ENCODE measurements at places on chromosomes 3 and 15. TPM values are rescaled to one million over a fixed set of nuclear protein-coding genes. Genes with fewer than 3 reads are reported as not detected.

The FOXL2 gene
- total RNA-seq: not detected

The PLXNA1 gene
- total RNA-seq: 14.4 TPM

The CYP19A1 gene
- total RNA-seq: not detected

The FMN1 gene
- total RNA-seq: 0.24 TPM

The TGM4 gene
- not detected for total RNA-seq

The MUC20 gene
- 0.95 TPM for total RNA-seq

The SST gene
- not detected for total RNA-seq

The CADPS gene
- not detected for total RNA-seq

The GOLGA6A gene
- total RNA-seq: 0.07 TPM

The MUSTN1 gene
- 0.79 TPM for total RNA-seq

The C3orf22 gene
- total RNA-seq: not detected

The TEX55 gene
- not detected for total RNA-seq

GRCh38 chr15:23467110-23467600 is 20.1 kb upstream of the GOLGA6L2 start:
- no peak for DNase-seq

DNA sequence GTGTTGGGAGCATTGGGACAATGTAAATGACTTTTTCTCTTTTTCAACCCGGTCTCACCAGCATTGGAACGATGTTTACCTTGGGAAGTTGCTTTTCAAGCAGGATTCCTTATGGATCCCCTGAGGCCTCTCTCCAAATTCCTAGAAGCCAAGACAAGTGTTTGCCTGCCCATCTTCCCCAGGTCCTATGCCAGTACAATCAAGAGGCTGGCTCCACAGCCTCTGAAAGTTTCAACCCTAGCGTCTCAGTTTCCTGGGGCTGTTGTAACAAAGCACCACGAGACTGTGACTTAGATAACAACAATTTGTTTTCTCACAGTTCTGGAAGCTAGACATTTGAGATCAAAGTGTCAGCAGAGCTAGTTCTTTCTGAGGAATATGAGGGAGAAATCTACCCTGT is 347.2 kb upstream of the UMPS start:
- DNase-seq: no peak

GRCh38 chr3:183193762-183194689 is 31.5 kb upstream of the LAMP3 start:
- DNase-seq: no peak

DNA sequence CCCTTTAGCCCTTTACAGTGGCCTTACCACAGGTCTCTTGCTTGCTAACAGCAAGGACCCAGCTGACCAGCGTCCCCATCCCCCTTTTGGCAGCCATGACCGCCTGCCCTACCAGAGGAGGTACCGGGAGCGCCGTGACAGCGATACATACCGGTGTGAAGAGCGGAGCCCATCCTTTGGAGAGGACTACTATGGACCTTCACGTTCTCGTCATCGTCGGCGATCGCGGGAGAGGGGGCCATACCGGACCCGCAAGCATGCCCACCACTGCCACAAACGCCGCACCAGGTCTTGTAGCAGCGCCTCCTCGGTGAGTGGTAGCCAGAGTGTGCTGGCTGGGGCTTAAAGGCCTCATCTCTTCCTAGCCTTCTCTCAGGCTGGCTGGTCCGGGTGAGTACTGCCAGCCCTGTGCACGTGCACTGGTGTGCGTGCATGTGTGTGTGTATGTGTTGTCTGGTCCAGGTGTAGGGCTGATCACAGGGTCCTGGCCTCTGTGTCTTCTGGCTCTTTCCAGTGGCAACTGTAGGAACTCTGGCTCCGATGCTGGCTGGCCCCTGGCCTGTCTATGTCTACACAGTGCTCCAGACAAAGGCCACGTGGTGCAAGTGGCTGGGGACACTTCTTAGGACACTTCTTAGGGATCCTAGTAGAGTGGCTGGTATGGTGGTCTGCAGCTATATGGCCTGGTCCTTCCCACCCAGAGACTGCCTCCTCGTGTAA is 4.4 kb downstream of the CLK3 start:
- no peak for DNase-seq

GRCh38 chr3:97712919-97713318 is 51.6 kb upstream of the ARL6 start:
- DNase-seq: no peak

- no peak for DNase-seq
These were observed 748 bp downstream of the MRPS25 start for GRCh38 chr3:15064299-15064834.

DNA sequence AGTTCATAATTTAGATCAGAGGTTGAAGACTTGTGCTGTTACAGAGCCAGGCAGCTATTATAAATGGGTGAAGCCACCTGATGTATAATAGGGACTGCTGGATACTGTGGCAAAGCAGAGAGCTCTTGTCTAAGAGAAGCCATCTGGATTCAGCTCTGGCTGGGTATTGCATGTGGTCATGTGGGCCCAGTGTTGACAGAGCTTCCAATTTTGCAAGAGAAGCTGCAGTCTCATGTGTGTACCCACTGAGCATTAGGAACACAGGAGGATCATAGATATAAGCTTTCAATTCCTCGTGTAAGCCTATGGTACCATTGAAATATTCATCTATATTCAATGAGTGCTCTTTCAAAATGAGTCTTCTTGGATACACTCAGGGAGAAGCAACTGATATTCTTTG is 303.9 kb upstream of the SLCO3A1 start:
- DNase-seq: no peak

GRCh38 chr3:162117961-162118360 is 621.4 kb downstream of the OTOL1 start:
- no peak for DNase-seq

DNA sequence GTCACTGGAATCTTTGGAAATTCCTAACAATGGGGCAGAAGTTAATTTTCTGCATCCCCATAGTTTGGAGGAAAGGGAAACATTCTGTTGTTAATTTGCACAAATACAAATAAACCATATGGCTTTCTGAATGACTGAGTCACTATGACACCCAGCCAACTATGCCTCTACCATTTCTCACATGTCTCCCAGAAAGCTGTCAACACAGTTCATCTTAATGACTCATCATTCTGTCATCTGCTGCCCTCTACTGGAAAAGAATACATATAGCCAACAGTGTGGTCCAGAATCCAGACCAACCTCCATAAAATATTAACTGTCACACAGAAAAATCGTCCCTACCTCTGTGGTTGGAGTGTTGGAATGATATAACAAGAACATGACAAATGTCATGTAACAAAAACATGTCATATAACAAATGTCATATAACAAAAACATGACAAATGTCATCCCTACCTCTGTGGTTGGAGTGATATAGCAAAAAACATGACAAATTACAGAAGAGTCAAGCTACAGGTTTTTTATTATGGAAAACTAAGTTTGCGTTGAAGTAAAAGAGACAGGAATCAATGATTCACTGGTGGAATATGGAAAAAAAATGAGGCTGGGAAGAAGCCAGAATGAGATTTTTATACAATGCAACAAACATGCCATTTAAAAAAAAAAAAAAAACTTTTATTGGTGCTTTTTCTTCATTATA is 47.7 kb upstream of the GYG1 start:
- DNase-seq: no peak

DNA sequence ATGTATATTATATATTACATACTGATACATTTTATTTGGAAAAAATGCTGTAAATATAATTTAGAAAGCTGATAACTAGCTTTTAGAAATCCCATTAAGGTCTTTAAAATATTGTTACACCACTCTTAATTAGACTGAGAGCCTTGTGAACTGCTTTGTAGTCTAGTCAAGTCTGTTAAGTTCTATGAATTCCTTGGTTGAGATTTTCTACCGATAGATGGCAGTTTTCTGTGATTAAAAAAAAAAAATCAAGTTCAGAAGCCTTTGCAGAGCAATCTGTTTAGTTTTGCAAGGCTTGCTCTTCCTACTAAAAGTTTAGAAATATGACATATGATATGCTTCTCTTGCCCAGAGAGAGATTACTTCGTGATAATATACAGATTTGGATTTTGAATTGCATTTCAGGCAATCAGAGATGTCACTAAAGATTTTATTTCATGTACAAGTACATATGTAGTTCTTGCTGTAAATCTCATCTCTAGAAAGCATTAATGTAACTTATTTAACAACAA is 60.4 kb upstream of the SLITRK3 start:
- no peak for DNase-seq

GRCh38 chr3:24601066-24601939 is 106.7 kb upstream of the THRB start:
- no peak for DNase-seq

DNA sequence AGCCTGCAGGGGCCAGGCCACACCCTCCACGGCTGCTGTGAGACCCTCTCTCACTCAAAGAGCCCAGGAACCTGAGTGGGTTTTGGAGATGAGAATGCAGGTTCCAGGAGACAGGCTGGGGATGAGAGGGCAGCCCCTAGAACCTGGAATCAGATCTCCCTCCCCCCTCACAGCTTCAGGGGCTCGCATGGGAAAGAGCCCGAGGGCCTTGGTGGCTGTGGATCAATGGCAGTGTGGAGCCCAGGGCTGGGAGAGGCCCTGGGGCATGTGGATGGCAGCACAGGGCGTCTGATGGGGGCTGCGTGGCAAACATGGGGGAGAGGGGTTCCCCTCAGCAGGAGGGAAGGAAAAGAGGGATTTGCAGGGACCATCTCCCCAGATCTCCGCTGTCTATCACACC is 112.8 kb upstream of the RPL32 start:
- no peak for DNase-seq

DNA sequence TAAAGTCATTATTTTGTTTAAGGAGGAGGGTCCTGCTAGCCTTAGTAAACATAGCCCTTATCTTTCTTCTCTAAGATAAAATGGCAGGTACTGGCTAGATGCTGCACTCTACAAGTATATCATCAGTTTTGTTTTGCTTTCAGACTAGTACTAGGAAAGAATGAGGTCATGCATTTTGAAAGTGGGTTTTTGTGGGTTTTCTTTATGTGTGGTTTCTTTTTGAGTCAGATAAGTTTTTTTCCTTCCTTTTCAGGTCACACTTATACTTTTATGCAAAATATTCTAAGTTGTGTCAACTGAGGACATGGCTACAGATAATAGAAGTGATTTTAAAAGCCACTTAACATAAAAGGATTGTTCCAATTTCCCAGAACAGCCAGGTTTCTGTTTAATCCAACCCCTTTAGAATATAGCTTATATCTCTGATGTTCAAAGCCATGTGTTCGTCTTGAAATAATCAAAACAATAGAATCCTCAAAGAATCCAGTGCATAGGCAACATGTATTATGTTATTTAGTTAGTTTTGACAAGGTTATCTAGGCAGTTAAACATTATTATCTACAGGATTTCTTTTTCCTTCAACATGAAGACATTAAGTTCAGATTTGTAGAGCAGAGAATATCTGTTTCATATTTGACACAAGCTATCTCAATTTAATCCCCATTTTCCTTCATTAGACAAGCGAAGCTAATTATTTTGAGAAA is 406.2 kb downstream of the RBMS3 start:
- peak; percentile 25 for DNase-seq

DNA sequence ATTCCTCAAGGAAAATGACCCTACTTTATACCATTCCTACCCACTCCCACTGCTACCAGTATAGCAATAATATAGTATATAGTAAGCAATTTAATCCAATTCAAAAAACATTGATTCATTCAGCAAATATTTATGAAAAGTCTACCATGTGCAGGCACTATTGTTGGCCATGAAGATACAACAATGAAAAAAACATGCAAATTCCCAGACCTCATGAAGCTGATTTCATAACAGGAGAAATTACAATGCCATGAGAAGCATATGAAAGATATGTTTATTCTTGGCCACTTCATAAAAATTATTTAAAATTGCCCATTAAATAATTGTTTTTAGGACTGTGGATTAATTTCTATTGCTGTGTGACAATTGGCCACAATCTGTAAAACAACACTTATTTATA is 315.8 kb upstream of the COL8A1 start:
- DNase-seq: no peak

DNA sequence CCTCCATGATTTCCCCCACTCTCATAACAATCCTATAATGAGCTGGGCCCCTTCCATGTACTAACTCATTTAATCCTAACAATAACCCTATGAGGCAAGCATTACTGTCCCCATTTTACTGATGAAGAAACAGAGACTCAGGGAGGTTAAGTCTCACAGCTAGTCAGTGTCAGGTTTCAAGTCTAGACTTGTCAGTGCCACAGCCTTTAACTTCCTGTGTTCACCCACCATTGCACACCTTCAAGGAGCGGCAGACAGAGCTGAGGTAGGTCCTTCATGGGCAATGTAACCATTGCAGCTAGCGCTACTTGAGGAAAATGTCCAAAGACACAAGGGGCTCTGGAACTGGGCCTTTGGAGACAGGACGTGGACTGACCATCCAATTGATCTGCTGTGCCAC is 105.8 kb upstream of the CTNNB1 start:
- no peak for DNase-seq

- no peak for DNase-seq
These were observed 256.9 kb downstream of the SQOR start for GRCh38 chr15:45891766-45892165.

DNA sequence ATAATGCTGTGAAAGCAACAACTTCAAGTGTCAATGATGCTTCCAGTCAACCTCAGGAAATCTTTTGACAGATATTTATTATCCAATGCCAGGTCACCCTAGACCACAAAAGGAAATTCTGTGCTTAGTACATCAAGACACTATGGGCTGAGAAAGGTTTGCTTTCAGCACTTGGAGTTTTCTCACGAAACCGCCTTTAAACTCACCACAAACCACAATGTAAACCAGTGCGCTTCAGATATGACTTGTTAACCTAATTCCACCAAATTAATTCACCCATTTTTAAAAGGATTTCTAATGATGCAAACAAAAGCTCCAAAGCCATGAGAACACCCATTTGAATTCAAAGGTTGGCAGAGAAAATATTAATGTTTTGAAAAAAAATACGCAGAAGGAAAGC is 292.9 kb upstream of the NR2F2 start:
- DNase-seq: no peak

- DNase-seq: no peak
These were observed 41.8 kb downstream of the CBLB start for GRCh38 chr3:105826778-105827634.

Measured in CD8-positive, alpha-beta memory T cell (primary cell).